ENCODE measurements at places on chromosomes 12 and 14.

GRCh38 chr12:84624601-84625000 lies 288.0 kb downstream of the SLC6A15 start:
- DNase-seq = no peak

DNA sequence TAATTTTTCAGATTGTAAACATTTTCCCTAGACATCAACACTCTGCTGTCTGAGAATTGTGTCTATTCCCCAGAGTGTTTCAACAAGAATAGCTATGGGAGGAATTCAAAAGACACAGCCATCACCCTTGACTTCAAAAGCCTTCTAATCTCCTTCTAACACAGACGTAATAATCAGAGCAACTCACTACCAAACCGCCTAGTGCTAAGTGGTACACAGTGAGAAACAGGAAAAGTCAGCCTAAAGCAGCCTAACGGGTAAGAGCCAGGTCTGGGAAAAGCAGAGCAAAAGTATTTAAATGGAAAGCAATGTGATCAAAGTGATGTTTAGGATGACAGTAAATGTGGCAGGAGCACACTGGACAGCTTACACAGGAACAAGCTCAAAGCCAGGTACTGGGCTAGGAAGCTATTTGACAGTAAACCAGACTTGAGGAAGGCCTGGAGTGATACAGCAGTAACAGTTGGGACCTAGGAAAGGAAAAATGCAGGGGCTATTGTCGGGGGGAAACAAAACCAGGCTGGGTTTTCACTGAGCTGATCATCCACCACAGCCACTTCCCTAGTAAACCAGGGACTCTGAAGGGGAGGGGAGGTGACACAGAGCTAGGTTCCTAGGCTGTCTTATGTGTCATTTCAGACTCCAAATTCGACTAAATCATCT lies 29.4 kb downstream of the CORO1C start:
- no peak for DNase-seq

- no peak for DNase-seq
These were observed 63.8 kb downstream of the MOK start for GRCh38 chr14:102241147-102241546.

- DNase-seq = no peak
These were observed 102.8 kb upstream of the BCAT1 start for GRCh38 chr12:25051656-25052195.

DNA sequence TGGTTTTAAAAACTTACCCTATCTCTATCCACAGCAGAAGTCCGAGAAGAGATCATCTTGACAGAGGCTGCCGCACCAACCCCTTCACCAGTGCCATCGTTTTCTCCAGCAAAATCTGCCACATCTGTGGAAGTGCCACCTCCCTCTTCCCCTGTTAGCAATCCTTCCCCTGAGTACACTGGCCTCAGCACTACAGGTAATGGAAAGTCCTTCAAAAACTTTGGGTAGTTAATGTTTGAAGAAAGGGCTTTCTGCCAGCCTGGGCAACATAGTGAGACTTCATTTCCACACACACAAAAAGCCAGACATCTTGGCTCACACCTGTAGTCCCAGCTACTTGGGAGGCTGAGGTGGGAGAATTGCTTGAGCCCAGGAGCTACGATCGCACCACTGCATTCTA lies 41.6 kb upstream of the RIC8B start:
- no peak for DNase-seq

All from endothelial cell (in vitro differentiated cells).